ENCODE measurements at places on chromosomes 11 and 22.

DNA sequence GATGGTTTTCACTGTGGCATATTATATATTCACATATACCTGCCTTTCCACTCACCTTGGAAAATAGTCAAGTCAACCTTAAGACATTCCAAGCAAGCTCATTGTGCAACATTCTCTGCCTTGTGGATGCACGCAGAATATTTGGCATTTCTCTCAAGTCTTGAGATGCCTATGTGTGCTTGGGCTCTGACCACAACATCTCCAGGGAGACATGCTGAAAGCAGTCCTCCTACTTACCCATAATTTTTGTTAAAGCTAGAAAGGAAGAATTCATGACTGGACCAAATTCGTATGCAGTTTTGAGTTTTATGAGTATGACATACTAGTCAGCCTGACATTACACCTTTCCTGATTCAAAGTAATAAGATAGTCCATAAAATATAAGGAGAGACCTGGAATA, 684.0 kb downstream of the OPCML start:
- DNase-seq = no peak

GRCh38 chr22:30351226-30351625, 5.5 kb downstream of the SF3A1 start:
- no peak for DNase-seq

DNA sequence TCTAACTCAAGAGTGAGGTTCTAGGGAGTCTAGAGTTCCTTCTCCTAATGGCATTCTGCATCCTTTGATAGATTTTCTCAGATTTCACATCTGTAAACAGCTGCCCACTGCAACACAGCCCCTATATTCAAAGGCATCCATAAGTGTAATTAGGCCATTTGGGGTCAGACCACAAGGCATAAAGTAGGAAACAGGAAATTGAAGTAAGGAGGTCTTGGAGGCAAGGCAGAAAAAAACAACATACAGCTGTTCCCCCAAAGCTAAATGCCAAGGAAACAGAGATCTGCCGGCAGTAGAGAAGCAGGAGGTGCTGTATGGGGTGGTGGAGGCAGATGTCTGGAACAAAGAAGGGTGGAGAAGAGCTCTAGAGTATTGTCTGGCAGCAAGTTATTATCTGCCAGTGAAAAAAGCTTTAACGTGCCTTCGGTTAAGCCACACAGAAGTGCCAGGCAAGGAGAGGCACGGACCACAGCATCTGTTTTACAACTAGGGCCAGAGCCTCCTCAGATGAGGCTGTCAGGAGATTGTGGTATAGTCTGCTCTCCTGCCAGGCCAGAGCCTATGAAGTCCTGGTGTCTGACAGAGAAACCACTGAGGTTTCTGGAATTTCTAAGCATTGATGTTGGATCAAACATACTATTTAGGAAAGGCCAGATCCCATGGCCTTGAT, 100.2 kb upstream of the CHRM4 start:
- no peak for DNase-seq

- no peak for DNase-seq
Measured at GRCh38 chr22:22044153-22044552, 61.6 kb upstream of the TOP3B start.

- DNase-seq = peak; percentile 21
Measured at GRCh38 chr11:96288915-96289314, 54.1 kb downstream of the MAML2 start.

GRCh38 chr11:110897035-110897434, 184.8 kb upstream of the ARHGAP20 start:
- no peak for DNase-seq

GRCh38 chr22:25536589-25536988, 27.9 kb upstream of the GRK3 start:
- no peak for DNase-seq

GRCh38 chr11:2530131-2530854, 85.5 kb downstream of the KCNQ1 start:
- DNase-seq = no peak

DNA sequence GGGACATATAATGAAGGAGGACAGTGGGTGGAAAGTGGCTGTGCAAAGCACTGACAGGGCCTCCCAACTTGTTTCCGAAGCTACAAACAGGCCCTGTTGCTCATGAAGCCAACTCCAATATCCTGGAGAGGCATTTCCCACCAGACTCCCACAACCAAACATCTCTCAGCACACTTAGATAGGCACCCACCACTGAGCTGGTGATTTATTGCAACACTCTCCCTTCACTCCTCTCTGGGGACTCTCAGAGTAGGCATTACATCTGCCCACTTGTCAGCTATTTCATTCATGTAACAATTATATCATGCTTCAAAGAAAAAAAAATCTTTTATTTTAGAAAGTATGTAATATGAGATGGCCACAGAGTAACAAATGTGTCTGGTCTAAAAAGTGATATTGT, 32.1 kb upstream of the PPP2R1B start:
- DNase-seq = no peak

- no peak for DNase-seq
Measured at GRCh38 chr11:76777876-76778275, 5.3 kb upstream of the TSKU start.

- DNase-seq = no peak
Measured at GRCh38 chr11:28347371-28347770, 239.2 kb downstream of the METTL15 start.

DNA sequence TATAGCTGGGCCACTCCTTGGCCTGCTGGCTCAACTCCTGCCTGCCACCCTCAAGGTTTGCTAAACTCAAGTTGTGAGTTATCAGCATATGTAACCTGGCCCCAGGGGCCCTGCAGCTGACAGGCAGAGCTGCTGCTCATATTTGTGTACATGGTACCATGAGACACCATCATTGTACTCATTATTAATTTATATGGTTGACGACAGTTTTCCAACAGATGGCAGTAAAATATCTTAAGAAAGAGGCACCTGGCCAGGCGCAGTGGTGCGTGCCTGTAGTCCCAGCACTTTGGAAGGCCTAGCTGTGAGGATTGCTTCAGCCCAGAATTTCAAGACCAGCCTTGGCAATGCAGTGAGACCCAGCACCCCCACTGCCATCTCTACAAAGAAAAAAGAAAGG, 11.4 kb upstream of the DENND5A start:
- no peak for DNase-seq

- no peak for DNase-seq
Measured at GRCh38 chr22:24703101-24703500, 71.4 kb downstream of the PIWIL3 start.

GRCh38 chr11:128232588-128232987, 354.8 kb downstream of the ETS1 start:
- no peak for DNase-seq

DNA sequence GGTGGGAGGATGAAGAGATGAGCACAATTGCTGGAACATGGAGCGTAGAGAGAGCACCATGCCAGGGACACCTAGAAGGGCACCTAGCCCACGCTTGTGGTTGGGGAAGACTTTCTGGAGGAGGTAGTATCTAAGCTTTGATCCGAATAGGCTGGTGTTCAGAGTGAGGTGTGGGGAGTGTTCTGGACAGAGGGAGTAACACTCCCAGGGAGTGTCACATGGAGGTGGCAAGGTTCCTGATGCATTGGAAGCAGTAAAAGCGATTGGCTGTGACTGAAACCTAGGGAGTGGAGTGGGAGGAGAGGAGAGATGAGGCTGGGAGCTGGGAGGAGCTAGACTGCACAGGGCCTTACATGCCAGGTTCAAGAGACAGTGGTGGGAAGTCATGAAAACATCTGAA, 188.0 kb upstream of the NCAM1 start:
- no peak for DNase-seq

DNA sequence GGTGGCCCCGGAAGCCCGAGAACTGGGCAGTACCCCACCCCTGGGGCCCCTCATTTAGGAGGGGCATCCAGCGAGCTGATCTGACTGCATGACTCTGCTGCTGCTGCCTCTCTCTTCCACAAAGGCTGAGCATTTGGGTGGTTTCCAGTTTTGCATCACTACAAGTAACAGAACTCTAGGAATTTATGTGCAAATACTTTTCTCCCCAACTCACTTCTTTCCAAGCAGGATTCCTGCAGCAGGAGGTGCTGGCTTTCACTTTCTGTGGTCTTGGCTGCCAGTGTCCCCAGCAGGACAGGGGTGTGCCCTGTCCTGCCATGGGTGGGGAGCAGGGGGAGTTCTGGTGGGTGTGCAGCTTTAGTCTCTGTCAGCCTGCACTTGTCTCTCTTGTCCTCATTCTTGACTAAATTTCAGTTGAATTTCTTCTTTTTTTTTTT, 21.2 kb downstream of the UPB1 start:
- DNase-seq = no peak

DNA sequence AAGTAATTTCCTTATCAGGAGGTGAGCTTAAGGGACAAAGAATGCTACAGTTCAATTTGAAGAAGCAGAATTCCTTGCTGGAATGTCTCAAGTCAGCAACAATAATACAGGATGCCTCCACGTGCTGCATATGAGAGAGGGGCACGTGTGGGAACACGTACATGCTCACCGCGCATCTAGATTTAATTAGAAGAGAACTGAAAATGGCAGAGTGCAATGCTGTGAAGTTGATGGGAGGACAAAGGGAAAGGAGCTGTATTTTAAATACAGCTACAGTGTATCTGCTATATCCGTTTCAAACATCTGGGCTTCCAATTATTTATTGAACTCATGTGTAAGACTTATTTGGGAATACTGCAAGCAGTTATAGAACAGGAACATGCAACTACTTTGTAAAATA, 328.7 kb downstream of the SOX6 start:
- DNase-seq = no peak

- DNase-seq = no peak
Measured at GRCh38 chr11:126083829-126084607, 21.4 kb upstream of the CDON start.

- no peak for DNase-seq
Measured at GRCh38 chr11:22474616-22475015, 136.4 kb downstream of the SLC17A6 start.

DNA sequence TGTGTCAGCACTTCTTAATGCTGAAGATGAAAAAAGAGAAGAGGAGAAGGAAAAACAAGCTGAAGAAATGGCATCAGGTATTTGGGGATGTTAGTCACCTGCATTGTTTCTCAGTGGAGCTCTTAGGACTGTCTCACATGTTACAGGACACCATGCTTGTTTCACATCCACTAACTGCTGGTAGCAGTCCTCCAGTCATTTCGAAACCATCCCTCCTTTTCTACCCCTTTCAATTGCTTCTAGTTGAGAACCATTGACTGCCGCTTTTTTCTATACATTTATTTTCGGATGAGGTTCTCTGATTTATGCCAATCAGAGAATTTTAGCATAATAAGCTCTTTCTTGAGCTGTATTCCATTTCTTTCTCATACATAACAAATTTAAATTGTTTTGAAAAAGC, 21.5 kb downstream of the BIRC2 start:
- peak; percentile 74 for DNase-seq

DNA sequence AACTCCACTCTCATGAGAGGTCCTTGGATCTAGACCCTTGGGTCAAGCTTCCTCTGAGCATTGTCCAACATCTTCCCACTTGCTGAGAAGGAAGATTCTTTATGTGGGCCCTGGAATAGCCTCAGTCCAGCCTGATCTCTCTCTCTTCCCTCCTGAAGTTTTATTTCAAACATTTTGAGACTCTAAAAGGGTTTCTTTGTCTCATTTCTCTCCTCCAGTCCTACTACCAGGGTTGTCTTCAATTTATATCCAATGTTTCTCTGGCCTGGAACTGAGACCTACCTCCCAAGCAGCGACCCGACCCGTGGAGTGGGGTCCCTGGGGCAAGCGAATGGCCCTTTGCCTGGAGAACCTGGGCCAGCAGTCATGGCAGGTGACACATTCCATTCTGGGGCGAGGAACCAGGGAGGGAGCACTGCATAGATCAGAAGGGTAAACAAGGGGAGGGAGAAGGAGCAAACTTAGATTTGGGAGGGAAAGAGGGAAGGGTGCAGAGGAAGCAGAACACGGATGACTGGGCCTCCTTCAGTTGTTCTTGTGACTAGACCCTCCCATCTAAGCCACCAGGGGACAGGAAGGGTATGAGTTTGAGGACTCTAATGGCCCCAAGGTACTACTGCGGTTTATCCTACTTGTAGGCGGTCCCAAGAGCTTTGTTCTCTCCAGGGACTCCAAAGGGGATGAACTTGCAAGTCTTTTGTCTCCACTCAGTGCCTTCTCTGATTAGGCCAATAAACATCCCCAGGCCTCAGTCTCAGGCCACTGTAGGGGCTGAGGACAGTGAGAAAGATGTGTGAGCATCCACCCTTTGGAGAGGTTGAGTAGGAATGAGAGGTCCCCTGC, 14.2 kb upstream of the PRAME start:
- no peak for DNase-seq

- no peak for DNase-seq
Measured at GRCh38 chr11:15275141-15275540, 160.4 kb downstream of the INSC start.

DNA sequence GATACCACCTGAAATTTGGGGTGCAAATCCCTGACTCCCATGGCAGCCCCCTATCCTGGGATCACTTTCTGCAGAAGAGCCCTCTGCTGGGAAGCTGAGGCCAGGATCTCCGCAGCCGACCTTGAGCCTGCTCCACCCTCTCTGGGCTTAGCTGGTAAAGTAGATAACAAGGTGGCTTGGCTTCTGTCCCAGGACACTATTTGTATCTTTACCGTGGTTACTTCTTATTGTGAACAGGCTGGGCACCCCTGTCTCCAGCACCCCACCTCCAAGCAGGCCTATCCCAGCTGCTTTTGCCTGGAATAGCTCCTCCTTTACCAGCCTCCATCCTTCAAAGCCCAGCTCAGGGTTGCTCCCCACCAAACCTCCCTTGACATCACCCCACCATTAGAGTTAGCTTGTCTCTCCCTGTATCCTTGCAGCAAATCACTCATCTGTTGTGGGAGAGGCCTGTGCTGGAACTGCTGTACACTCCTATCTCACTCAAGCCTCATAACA, 35.2 kb upstream of the P2RY2 start:
- DNase-seq = no peak

GRCh38 chr11:35065566-35065965, 73.4 kb upstream of the CD44 start:
- DNase-seq = no peak

DNA sequence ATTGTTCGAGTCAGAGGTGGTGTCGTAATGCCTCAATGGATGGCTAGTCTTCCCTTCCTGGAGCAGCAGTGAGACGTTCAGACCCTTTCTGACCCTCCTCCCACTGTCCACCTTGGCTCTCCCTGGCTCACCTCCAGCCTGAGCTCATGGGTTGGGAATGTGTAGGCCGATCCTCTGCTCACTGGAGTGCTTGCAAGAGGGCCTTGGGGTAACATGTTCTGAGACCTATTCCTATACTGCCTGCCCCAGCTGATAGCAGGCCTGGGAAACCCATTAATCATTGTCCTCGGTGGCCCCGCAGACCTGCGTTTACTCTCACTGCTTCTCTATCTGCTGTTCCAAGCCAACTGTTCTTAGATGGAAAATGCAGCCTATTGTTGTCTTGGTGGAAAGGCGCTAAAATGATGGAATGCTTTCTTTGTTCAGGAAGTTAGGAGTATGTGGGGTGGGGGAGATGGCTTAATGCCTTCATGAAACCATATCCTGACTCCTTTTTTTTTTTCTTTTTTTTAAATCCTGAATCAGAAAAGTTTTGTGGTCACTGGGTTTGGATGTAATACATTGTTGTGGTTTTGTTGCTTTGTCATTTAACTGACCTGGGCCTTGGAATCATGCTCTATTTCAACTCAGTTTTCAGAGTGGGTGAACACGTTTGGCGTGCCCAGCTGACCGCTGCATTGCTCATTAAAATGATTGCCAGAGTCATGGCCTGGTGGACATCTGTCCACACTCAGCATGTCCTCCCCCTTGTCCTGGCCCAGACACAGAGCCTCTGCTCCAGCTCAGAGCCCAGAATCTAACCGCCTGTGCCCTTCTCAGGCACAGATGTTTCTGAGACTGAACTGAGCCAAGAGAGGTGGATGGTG, 72.5 kb downstream of the MICAL2 start:
- DNase-seq = no peak

GRCh38 chr22:35616043-35616442, 1.1 kb downstream of the MB start:
- DNase-seq = no peak

Data from GM20000 (cell line).